ENCODE measurements at places on chromosomes 2 and 18. TPM values are rescaled to one million over a fixed set of nuclear protein-coding genes. Genes with fewer than 3 reads are reported as not detected.

The TRIM43 gene
- not detected for total RNA-seq

The KCNG2 gene
- total RNA-seq = 0.32 TPM

The CRYGD gene
- not detected for total RNA-seq

The PUS10 gene
- total RNA-seq = 3.3 TPM

The AP1S3 gene
- total RNA-seq = 0.19 TPM

The ZSWIM2 gene
- total RNA-seq = not detected

The GATA6 gene
- total RNA-seq = 76.2 TPM

The SAG gene
- total RNA-seq = not detected

The NYAP2 gene
- total RNA-seq = 0.05 TPM

The LIMS4 gene
- 4.5 TPM for total RNA-seq
